AG04450 (cell line): ENCODE measurements at places on chromosomes 2 and 18.

GRCh38 chr2:95667480-95667879 is 75.7 kb downstream of the TRIM43 start:
- DNase-seq: no peak

DNA sequence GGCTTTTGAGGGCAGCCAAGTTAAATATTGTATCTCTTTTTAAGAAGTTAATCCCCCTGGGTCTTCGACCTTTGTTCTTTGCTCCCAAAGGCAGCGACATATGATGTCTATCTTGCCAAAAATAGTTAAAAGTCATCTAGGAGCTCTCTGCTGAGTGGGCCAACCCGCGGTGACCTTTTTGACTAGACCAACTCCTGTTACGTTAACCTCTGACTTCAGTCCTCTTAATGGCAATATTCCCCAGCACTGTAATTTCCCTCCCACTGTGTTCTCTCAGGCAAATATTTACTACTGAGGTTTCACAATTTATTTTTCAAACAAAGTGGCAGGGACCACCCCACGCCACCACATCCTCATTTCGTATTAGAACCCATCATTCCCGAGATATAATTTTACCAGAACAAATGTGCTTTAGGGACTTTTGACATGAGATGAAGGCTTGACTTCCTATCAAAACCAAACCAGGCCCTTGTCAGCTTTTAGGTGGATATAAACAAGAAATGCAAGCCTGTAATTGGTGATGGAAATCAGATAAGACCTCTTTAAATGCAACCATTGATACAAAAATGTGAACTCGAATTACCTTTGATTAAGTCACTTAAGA is 764.7 kb downstream of the SATB2 start:
- DNase-seq: no peak

- DNase-seq: no peak
Observed at GRCh38 chr2:55712477-55713060, 18.9 kb upstream of the PNPT1 start.

DNA sequence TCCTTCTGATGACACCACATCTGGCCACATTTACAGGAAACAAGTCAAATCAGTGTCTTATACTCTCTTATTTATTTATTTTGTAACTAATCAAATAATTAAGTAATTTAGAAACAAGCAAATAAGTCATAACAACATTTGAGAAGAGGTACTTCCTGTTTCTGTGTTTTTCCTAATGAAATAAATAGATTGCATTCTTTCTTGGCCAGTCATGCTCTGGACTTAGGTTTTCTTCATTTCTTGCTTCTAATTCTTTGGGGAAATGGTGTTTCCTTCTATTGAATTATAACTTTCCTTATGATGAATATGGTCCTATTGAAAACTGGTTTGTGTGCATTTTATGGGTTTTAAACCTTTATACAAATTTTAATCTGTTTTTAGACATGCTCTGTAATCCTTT is 546.4 kb downstream of the LRRTM4 start:
- no peak for DNase-seq

GRCh38 chr2:234795272-234795920 is 156.4 kb upstream of the SH3BP4 start:
- DNase-seq: no peak

DNA sequence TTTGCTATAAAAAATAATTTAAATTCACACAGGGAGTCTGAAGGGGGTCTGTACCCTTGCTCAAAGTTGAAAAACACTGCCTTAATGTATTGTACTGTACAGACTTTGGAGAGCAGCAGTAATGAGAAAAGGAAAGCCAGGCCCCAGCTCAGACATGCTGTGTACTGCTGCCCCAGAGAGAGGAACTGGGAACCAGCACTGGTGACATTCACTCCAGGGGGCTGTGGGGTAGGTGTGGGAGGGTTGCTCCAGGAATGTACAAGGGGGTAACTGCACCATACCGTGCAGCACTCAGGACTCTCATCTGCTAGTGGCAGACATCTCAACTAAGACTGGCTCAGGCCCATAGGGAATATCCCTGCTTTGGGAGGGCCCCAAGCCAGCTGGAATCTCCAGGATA is 146.0 kb upstream of the RMP24 start:
- DNase-seq: no peak
